Activated CD4-positive, alpha-beta T cell treated with anti-CD3 and anti-CD28 coated beads, Interleukin-2, Interleukin-4, amounts not matched to agents 100 ng/mL and 50 ng/mL, durations not matched to agents 16 hours and 8 hours (primary cell): ENCODE measurements at places on chromosomes 4 and X.

- DNase-seq: no peak
These were observed 8.9 kb downstream of the FATE1 start for GRCh38 chrX:151724563-151725337.

- no peak for DNase-seq
These were observed 379.1 kb downstream of the RAPGEF2 start for GRCh38 chr4:159481936-159482335.

DNA sequence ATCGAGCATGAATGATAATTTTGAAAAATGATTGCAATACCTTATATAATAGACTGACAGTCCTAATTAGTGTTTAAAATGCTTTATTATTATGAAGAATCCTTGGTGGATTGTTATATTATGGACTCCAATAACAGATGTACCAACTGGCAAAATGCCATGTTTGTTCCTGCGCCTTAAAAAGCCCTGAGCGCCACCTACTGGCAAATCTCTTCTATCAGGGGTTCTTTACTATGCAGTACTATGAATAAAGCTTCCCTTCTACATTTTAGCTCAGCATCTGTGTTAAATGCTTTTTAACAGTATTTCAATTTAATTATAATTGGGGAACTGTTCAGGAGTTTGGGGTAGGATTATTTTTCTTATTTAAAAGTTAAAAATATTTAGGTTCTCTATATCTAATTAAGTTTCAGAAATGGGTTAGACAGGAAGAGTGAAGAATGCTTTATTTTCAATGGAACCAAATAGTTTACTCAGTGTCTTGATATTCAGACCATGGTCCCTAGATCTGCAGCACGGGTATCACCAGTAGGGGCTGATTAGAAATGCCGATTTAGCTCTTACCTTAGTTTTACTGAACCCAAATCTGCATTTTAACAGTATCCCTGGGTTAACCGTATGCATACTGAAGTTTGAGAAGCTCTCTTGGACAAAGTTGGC lies 20.0 kb downstream of the CFAP97 start:
- DNase-seq: peak; percentile 79

- no peak for DNase-seq
These were observed 143.2 kb downstream of the LHFPL1 start for GRCh38 chrX:112536544-112536943.

DNA sequence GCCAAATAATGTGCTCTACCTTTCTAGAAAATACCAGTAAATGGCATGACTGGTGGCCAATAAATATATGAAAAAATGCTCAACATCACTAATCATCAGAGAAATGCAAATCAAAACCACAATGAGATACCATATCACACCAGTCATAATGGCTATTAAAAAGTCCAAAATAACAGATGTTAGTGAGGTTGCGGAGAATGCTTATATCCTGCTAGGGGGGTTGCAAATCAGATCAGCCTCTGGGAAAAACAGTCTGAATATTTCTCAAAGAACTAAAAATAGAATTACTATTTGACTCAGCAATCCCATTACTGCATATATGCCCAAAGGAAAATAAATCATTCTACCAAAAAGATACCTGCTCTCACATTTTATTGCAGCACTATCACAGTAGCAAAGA lies 115.1 kb downstream of the RASGEF1B start:
- no peak for DNase-seq

DNA sequence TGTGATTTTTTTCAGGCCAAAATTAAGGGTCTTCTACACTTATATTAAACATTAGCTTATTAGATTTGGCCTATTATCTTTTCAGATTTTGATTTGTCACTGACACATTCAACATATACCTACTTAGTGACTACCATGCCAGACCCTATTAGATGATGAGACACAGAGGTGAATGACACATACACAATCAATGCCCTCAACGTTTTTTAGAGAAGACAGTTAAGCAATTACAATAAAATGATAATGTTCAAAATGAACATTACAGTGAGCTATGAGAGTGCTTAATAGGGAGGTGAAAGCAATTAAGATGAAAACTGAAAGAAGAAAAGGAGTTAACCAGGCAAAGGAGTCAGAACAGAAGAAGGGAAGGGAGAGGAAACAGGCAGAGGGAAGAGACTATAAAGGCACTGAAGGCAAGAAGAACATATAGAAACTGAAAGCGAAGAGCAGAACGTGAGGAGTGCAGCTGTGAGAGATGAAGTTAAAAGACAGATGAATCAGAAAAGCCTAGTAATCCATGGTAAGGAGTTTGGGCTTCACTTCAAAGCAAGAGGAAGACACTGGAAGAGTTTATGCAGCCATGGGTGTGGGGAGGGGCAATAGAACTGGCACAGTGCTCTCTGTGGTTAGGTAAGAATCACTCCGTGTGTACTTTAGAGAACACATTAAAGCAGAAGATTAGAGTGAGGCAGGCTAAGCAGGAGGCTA lies 119.0 kb downstream of the REELD1 start:
- peak; percentile 48 for DNase-seq

- DNase-seq: no peak
These were observed 21.4 kb upstream of the PGM2 start for GRCh38 chr4:37805091-37805490.

DNA sequence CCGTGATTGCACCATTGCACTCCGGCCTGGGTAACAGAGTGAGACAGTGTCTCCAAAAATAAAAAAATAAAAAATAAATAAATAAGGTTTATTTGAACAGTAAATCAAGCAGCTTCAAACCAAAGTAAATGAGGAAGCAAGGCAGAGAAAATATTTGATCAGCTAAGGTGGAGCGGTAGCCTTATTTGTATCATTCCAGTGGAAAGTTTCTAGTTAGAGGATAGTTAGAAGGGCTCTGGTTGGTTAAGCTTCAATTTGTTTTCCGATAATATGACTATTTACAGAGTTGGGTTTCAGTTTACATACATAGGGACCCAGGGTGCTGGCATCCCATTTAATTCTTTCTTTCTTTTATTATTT lies 21.8 kb upstream of the OPHN1 start:
- DNase-seq: no peak

DNA sequence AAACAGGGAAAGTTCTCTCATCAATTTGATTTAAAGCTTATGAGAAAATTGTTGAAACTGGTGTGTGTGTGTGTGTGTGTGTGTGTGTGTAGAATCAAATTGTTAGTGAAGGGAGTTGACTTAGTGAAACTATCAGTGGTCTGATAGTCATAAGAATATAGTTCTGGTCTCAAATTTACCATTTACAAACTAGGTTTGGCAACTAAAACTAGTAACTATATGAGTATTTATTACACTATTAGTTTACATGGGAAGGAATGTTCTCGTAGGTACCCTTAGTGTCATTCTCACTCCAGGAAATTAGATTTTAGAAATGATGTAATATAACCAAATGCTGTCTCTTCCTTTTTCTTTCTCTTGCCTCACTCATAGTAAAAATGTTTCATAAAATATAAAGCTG lies 11.9 kb downstream of the SULT1E1 start:
- DNase-seq: no peak

GRCh38 chr4:72591547-72592454 lies 22.8 kb upstream of the ADAMTS3 start:
- no peak for DNase-seq

GRCh38 chr4:7006411-7006810 lies 36.8 kb upstream of the TADA2B start:
- DNase-seq: no peak

DNA sequence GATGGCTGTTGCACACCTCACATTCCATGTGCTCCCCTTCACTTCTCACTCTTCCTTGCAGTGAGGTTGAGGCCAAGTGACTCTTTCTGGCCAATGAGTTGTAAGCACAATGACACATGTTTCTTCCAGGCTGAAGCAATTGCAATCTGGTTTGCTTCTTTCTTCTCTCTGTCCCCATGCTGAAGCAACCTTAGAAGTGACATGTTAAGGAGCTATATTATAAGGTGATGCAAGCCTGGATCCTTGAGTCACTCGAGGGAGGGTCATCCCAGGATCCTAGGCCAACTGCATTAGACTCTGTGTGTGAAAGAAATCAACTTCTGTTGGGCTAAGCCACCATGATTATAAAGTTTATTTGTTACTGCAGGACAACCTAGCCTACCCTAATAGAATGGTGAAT lies 45.5 kb upstream of the HS3ST1 start:
- DNase-seq: no peak

DNA sequence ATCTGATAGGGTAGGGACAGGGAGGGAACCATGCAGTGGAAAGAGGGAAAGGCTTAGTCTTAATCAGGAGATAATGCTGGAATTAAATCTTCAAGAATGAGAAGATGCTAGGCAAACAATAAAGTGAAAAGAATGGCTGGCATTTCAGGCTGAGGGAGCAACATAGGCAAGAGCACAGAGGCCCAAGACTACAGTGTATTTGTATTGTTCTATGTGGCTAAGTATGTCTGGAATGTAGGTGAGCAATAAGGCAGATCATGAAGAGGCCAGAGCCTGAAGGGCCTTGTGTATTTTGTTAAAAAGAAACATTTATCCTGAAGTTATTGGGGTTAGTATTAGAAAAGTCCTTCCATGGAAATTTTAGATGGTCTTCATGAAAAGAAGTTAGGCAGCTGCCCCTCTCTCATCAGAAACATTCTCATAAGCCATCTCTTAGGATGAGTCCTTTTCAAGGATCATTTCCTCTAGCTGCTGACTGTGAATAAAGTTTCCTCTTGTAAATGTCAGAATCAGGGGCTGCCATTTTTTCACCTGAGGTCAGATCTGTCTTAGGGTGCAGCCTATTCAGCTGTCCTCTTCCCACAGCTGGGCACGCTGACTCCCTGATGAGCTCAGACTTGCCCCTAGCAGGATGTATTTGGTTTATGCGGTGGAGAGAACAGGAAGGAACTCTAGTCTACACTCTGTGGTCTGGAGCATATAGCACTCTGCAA lies 46.3 kb downstream of the ATP10D start:
- DNase-seq: peak; percentile 79

DNA sequence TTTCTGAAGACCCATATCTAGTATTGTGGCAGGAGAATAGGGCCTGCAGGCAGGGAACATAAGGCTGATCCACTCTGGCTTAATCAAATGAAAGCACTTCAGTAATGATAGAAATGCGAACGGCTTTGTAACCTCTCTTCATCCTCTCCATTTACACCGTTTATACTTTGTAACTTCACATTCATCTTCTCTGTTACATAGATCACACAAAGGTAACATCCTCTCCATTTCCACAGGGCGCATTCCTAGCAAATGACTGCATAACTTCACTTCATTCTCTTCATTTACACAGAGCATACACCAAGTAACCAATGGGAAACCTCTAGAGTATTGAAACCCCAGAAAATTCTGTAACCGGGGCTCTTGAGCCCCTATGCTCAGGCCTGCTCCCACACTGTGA lies 65.5 kb upstream of the SLC34A2 start:
- no peak for DNase-seq

DNA sequence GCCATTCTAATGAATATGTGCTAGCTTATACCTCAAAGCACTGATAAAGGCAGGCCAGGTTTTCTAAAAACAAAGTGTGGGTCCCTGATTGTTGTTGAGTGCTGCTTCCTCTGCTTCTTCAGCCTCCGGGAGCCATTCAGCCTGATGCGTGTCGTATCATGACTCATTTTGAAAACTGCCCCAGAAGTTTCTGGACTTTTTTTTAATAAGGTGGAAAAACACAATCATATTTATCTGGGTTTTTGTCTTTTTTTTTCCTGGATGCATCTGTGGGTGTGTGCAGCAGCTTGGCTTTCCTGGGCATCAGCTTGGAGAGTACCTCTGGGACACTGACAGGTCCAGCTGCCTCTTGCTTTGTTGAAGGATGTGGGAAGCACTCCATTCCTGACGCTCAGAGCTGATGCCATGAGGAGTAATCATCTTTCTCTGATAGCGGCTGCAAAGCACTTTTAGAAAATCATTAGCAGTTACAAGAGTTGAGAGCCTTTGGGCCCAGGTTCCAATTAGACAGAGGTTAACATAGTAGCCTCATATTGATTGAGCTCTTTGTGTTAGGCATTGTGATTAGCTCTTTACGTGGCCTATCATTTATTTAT lies 66.9 kb downstream of the PARM1 start:
- DNase-seq: no peak

DNA sequence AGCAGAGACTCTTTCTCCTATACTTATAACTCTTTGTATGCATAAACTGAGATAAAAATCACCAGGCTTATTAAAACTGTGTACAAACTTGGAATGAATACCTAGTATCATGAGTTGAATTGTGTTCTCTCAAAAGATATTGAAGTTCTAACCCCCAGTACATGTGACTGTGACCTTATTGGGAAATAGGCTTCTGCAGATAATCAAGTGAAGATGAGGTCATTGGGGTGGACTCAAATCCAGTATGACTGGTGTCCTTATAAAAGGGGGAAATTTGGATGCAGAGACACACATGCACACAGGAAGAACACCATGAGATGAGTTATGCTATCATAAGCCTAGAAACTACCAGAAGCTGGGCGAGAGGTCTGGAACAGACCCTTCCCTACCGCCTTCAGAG lies 26.2 kb downstream of the ZNF827 start:
- DNase-seq: no peak

GRCh38 chrX:123617007-123617406 lies 115.8 kb downstream of the THOC2 start:
- no peak for DNase-seq

DNA sequence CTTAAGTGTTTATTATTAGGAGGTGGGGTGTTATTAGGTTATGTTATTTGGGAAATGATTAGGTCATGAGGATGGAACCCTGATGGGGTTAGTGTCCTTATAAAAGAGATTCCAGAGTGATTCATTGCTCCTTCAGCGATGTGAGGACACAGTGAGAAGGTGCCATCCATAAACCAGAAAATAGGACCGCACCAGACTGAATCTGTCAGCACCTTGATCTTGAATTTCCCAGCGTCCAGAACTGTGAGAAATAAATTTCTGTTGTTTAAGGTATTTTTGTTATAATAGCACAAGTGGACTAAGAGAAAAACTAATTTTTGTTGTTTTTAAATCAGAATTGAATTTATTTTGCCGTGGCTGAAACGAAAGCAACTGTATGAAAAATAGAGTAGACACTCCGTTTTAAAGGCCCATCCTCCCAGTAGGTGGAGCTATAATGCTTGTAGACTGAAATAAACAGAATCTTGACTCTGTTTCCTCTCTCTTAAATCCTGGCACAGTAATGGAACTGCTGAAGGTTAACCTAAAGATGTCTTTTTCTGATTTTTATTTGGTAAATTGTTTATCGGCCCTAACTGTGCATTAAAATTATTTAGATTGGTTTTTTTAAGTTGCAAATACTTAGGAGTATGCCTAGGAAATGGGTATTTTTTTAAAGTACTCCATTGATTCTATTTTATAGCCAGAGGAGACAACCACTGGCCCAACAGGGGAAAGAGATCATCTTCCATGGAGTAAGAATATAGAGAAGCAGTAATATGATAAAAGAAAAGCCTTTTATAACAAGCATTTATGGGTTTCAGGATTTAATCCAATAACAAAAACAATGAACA lies 133.2 kb upstream of the ADAMTS3 start:
- DNase-seq: peak; percentile 50

DNA sequence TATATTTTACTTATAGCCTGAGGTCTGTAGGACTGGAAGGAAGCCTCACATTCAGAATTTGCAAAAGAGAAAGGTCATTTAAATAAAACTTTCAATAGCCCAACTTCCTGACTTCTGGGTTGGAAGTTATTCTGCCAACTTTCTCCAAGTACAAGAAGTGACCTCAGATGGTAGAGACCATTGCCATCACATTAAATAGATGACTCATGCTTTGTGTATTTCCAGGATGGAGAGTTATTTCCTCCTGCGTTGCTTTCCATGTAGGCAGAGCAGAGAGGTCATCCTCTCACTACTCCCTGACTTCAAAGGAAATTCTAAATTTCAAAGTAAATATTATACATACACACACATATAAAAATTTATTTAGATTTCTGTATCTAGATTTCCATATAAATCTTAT lies 73.0 kb upstream of the NR3C2 start:
- DNase-seq: no peak

- DNase-seq: no peak
These were observed 52.1 kb downstream of the TMEM165 start for GRCh38 chr4:55447831-55448230.
